ENCODE measurements at places on chromosomes 11 and 22.
A peak's percentile ranks its signal among the peaks of the same experiment; 100 is the strongest.

DNA sequence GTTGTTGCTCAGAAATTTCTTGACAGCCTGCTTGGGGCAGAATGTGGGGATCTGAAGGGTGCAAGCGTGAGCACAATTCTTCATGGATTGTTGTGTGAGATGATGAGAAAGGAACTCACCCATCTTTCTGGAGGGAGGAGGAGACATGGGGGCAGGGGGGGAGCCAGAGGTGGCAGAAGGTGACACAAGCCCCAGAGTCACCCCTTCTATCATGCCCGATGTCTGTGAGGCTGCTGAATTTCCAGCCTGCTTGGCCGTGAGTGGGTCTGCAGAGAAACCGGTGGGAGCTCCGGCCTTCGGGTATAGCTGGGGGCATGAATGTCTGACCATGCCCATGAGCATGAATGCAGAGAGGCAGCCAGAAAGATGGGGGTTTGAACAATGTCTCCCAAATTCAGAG lies 870.7 kb downstream of the TBC1D22A start:
- no peak for DNase-seq

DNA sequence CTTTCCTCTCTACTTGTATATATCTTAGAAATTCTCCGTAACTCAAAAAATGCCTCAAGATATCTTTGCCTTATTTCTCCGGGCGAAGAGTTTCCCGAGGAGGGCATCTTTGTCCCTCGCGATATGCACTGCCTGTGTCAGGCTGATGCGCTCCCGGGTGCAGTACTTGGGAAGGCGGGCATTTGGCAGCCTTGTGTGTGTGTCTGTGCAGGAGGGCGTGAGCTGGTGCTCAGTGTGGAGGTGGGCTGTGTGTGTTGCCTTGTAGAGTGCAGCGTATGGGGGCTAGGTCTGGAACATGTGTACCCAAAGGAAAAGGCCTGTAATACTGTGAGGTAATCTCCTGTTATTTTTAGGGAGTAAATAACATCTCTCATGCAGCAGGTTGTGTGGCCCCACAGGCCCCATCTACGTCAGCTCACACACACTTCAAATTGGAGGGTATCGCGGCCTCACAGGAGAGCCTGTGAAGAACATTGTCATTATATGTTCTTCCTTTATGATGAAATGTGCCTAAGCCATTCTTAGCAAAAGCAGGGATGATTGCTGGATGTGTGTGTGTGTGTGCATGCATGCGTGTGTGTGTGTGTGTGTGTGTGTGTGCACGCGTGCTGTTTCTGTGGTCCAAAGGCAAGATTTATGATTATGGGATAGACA lies 77.5 kb downstream of the KCNJ1 start:
- no peak for DNase-seq

GRCh38 chr11:2701230-2701629 lies 1.4 kb upstream of the KCNQ1OT1 start:
- DNase-seq = no peak

GRCh38 chr22:48891688-48892577 lies 935.7 kb downstream of the BRD1 start:
- DNase-seq = no peak

GRCh38 chr22:32311551-32312071 lies 46.1 kb upstream of the RFPL3 start:
- DNase-seq = no peak

GRCh38 chr11:18748766-18749365 lies 22.9 kb upstream of the IGSF22 start:
- DNase-seq = no peak

DNA sequence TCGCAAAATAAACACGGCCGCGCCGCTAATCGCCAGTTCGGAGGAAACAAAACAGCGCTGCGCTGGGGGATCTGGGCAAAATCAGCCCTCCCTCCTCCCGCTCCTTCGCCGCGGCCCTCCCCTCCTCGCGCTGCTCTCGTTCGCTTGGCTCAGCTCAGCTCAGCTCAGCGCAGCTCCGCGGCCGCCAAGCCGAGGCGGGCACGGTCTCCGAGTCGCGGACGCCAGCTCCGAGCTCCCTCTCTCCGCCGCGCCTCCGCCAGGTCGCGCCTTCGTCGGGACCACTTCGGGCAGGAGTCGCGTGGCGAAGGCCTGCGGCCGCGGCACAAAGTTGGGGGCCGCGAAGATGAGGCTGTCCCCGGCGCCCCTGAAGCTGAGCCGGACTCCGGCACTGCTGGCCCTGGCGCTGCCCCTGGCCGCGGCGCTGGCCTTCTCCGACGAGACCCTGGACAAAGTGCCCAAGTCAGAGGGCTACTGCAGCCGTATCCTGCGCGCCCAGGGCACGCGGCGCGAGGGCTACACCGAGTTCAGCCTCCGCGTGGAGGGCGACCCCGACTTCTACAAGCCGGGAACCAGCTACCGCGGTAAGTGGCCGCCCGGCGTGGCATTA lies at the start of gene SPON1:
Gene SPON1, plus strand, starts transcription at position 162 of the 607 bp plus-strand sequence. Its CDS starts 182 bp downstream, at position 344.
- peak; percentile 29 for DNase-seq

- DNase-seq = no peak
Measured at GRCh38 chr22:37546437-37547250, 13.6 kb upstream of the CDC42EP1 start.

GRCh38 chr22:19965771-19966709 lies 24.4 kb upstream of the TXNRD2 start:
- no peak for DNase-seq

- no peak for DNase-seq
Measured at GRCh38 chr11:43790444-43790794, 90.2 kb upstream of the ALKBH3 start.
